AG09309 (cell line): ENCODE measurements at places on chromosomes 2 and 18.
A peak's percentile ranks its signal among the peaks of the same experiment; 100 is the strongest.

- DNase-seq: no peak
Observed at GRCh38 chr18:29523371-29523770, 1346.4 kb upstream of the CDH2 start.

GRCh38 chr2:169222665-169223064 lies 139.7 kb downstream of the LRP2 start:
- no peak for DNase-seq

DNA sequence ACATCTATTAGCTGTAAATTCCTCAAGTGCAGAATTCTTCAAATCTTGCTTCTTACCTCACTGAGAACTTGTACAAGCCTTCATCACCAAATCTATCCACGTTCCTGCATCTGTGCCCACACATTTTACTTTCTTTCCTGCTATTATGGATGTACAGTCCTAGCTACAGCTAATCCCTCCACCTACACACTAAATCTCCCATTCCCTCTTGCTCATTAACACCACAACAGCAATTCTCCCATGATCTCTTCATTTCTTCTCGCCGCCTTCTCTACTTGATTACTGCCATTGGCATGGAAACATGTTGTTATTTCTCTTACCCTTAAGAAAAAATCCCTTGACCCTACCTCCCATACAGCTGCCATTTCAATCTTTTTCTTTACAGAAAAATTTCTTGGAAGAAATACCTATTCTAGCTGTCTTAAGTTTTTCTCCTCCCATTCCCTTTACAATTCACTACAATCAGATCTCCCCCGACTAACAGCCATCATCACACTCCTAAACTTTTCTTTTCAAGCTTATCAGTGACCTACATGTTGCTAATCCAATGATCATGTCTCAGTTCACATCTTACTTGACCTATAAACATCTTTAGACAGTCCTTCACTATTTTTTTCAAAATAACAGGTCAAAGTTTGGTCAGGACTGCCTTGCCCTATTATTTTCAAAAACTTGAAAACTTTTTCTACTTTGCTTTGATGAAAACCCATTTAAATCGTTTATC lies 41.0 kb downstream of the ROCK2 start:
- DNase-seq: no peak

DNA sequence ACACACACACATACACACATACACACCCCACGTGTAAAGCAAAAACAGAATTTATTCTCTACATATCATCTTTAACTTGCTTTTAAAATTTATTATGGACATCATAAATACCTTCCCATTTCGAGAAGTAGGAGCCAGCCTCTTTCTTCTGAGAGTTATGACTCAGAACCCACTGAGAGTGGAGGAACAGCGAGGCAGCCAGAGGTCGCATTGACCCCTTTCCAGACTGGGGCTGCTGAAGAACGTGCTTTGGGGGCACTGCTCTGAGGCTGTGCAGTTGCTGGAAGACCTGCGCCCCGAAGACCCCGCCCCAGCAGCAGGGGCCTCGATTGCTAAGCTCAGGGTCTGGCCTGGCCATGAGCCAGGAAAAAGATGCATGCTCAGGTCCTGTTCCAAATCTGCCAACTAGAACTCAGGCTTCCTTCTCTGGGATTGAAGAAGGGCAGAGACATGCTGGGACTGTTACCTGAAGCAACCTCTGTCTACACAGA lies 133.8 kb upstream of the TWIST2 start:
- no peak for DNase-seq

DNA sequence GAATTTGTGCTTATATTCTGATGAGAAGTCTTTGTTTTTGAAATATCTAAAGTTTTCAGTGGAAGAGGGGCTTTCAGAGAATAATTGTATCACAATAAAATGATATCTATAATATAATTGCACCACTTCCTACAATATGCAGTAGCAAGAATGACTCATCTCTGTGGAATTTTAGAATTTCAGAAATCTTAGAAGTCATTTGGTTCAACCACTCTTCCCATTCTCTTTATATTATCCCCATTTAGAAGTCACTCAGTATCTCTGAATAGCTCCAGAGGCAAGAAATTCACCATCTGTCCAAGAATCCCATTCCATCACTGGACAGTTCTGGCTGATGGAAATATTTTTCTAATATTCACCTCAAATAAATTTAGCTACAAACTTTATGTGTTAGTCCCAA lies 59.3 kb upstream of the CCDC68 start:
- peak; percentile 48 for DNase-seq

DNA sequence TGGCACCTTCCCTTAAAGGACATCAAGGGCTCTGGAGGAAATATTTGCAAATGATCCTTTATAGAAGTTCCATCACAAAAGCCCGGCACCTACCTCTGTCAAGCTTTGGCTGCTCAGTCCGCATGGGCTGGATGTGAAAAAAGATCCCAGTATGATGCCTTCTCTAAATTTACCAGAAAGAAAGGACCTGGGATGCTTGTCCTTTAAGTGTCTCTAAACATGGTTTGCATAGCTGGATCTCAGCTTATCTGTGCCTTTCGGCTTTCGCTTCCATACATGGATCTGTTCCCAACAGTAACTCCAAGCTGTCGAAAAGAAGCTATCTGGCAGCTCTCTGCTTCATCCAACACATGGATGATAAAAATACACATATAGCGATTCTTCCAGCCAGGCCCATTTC lies 60.4 kb upstream of the SLC8A1 start:
- DNase-seq: no peak

DNA sequence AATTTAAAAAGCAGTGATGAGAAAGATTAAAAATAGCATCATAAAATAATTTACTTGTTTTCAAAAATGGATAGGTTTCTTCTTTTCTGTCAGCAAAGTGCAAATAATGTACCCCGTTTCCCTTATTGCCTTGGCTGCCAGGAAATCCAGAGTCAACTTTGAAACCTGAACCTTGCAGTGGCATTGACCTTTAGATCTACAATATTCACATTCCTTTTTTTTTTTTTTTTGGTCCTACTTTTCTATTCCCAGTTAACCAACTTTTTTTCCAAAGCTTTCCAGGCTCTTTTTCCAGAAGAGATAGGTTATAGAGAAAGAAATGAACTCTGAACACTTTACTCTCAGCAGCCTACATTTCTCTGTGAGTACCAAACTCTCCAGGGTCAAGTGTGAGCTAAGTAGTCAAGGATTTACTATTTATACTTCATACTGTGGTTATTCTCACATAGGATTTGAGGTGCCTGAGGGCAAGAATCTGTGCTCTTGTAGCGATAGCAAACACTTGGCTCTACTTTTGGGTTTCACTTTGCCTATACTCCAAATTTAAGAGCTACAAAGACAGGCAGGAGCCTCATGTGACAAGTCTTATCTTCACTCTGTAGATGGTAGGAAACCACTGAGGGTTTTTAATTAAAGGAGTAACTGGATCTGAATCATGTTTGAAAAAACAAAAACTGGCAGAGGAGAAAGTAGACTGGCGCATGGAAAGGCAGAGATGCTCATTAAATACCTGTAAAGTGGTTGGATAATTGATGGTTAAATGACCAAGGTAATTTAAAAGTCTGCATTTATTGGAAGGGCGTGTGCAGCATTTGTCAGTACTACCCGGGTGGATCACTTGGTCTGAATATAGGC lies 63.2 kb upstream of the TMEM17 start:
- DNase-seq: no peak

DNA sequence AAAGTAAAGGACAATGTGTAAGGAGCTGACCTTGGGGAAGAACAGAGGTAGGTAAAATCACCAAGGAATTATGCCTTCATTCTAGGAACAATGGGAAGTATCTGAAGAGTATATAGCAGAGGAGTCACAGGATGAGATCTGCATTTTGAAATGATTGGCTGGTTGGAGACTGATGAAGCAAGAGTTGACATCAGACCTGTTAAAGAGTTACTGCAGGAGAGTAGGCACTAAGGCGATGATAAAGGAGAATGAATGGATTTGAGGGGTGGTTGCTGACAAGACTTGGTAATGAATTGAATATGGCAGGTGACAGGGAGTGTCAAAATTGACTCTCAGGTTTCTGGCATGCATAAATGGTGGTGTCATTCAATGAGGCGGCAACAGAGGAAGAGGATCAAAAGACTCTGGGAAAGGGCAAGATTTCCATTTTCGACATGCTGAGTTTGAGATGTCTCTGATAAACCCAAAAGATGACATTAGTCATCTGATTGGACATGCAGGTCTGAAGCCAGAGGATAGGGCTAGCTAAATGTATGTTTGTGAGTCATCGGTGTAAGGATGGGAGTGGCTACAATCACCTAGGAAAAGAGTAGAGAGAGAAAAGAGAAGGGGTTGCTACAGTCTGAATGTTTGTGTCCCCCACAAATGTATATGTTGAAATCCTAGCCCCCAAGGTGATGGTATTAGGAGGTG lies 236.5 kb downstream of the DYM start:
- DNase-seq: no peak

GRCh38 chr2:12928197-12928774 lies 211.6 kb downstream of the TRIB2 start:
- DNase-seq: peak; percentile 81

DNA sequence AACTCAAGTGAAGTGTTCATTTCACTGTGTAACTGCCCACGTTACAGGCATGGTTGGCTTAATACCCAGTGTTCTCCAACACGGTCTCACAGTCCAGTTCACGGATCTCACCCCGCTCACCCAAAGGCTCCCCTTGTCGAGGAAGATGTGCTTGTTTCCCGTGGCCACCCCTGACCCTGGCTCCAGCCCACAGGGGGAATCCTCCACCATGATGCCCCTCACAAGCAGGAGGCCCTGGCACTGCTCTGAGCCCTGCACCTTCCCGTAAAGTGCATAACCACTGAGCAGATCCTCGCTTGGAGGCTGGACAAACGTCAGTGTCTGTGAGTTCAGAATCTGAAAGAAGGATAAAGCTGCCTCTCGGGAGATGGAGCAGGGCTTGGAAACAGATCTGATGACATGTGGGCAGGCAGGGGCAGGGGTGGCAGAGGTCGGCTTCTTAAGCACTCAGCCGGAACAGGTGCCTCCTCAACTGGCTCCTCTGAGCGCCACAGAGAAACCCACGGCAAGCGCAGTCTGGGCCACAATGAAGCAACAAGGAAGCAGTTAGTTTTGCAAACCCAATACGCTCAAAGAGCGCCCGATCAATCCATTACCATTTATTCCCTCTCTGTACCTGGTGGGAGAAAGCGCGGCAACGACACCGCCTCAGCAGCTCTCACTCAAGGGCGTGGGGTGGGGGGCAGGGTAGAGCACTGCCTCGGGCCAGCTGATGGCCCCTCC lies 17.6 kb downstream of the HDAC4 start:
- DNase-seq: no peak

DNA sequence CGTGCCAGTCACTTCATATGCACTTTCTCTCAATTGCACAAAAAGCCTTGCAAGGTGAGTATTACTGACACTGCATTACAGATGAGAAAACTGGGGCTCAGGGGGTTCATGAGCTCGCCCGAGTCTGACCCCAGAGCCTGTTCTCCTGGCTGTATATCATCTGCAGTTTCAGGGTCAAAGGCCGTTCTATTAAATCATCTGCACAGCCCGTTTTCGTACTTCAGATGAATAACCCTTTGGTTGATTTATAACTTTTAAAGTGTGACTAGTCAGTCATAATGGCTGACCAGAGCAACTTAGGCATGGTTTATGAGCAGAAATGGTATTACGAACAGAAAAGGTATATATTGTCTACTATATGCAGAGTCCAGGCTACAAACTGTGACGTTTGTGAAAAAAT lies 35.3 kb upstream of the NPAS2 start:
- no peak for DNase-seq

- no peak for DNase-seq
Observed at GRCh38 chr2:226794751-226795171, 4.9 kb downstream of the IRS1 start.

DNA sequence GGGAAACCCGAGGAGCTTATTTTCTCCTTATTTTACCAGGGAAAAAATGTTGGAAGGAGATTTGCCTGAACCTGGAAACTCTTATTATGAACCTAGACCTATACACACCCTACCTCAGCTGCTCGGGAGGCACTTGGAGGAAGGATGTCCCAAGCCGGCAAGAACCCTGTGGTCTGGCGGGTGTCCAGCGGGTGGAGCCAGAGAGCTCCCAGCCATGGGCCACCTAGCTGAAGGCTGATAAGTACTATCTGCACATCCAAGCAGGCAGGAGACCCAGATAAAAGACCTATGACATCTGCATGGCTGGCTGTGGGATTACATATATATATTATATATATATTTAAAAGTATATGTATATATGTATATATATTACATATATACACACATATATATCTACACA lies 1.1 kb upstream of the SLC14A1 start:
- no peak for DNase-seq

GRCh38 chr2:109517118-109517889 lies 96.5 kb downstream of the SEPTIN10 start:
- no peak for DNase-seq

GRCh38 chr2:164882276-164882675 lies 40.7 kb upstream of the COBLL1 start:
- DNase-seq: no peak

- no peak for DNase-seq
Observed at GRCh38 chr2:20560891-20561636, 89.8 kb downstream of the HS1BP3 start.

- DNase-seq: no peak
Observed at GRCh38 chr2:206488623-206489022, 45.3 kb downstream of the ADAM23 start.

- no peak for DNase-seq
Observed at GRCh38 chr2:23418056-23418455, 33.1 kb downstream of the KLHL29 start.

GRCh38 chr18:23585007-23585871 lies 1.1 kb downstream of the NPC1 start:
- DNase-seq: no peak

DNA sequence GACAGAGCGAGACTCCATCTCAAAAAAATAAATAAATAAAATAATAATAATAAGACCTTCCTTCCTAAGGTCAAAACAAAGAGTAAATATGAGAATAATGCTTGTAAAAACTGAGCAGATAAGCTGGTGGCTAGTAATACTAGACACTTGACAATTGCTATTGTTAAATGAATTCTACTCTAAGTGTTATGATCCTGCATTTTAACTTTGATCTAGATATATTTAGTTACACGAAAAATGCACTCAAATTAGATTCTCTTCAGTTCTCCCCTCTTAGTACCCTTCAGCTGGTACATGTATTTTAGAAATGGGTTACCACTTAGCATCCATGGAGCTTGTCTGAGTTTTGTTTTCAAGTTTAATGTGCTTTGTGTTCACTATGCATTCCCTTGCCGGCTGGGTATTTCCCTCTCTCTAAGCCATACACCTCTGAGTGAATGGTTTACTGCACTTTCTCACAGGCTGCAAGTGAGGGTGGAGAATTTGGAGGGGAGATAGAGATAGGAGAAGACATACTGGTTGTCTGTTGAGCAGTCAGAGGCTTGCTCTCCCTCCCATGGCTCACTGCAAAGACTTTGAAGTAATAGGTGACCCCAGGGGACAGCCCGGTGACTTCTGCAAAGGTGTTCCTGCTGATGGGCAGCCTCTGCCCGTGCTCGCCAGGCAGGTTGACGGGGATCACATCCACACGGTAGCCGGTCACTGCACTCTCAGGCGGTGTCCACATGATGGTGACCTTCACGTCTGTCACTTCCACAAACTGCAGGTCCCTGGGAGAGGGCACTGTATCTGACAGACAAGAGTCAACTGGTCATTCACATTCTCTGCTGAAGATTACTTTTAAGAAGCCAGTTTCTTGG lies 29.9 kb downstream of the FN1 start:
- DNase-seq: no peak
